ENCODE measurements at places on chromosomes 7 and 10.
A peak's percentile ranks its signal among the peaks of the same experiment; 100 is the strongest.

- DNase-seq = no peak
Measured at GRCh38 chr7:1550005-1550845, 5.8 kb downstream of the TMEM184A start.

GRCh38 chr7:70574314-70574834, 557.6 kb upstream of the GALNT17 start:
- no peak for DNase-seq

DNA sequence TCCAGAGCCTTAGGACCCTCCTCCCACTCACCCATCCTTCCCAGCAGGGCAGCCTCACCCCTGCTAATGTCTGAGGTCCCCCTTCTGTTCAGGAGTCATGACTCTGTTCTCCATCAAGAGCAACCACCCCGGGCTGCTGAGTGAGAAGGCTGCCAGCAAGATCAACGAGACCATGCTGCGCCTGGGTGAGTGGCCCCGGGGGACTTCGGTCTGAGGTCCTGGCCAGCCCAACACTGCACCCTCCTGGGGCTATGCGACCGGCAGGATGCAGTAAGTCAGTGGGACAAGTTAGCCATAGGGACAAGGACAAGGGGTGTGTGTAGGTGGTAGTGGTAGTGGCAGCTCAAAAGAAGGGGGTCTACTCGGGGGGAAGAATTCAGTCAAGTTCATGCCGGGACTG, 16.2 kb upstream of the AHCYL2 start:
- no peak for DNase-seq

DNA sequence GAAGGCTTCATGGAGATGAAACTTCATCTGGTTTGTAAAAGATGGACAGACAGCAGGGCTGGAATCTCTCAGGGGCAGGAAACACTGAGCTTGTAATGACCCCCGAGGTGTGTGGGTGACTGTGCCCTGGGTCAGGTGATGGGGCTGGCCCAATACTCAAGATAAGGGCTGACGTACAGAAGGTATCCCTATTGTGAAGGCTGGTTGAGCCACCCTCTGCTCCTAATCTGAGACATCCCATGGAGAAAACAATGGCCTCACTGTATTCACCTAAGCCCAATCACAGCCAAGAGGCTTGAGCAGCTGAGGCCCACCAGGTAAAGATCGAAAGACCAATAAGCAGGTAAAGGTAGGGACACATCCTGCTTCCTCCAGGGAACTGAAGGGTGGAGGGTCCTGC, 34.8 kb upstream of the NUB1 start:
- DNase-seq = no peak

GRCh38 chr10:62424026-62424425, 49.9 kb downstream of the ZNF365 start:
- DNase-seq = no peak

- no peak for DNase-seq
Measured at GRCh38 chr7:88759230-88760135, at the start of gene ZNF804B. ZNF804B (plus strand) TSS chr7:88759700; CDS start chr7:88759977, 277 bp downstream.

DNA sequence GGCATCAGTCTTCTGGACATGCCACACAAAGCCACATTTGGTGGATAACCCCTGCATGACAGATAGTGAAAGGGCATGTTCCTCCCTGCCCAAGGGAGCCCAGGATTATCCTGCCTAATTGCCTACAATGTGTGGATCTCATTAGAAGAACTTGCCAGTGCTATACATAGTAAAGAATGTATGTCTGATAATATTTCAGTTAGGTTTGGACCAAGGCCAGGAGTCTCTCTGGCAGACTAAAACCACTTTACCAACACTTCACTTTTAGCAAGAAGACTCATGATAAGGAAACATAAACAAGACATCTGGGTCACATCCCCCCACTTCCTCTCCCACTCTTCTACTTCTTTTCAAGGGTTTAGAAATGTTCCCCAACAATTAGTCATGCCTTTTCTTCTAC, 196.7 kb downstream of the MTERF1 start:
- DNase-seq = no peak

DNA sequence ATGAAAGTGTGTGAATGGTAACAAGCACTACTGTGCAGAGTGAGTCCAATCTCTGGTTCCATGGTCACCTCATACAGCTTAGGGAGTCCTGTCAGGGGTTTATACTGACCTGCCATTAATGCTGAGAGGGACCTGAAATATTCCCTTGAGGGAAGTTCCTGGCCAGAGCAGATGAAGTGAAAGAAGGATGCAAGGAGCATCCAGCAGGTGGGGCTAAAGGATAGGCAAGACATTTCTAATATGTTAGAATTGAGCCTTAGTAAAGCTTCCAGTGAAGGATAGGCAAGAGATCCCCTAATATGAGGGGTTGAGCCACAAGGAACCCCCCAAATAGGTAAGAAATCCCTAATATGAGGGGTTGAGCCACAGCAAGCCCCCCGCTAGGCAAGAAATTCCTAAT, 25.5 kb upstream of the FAM221A start:
- no peak for DNase-seq

DNA sequence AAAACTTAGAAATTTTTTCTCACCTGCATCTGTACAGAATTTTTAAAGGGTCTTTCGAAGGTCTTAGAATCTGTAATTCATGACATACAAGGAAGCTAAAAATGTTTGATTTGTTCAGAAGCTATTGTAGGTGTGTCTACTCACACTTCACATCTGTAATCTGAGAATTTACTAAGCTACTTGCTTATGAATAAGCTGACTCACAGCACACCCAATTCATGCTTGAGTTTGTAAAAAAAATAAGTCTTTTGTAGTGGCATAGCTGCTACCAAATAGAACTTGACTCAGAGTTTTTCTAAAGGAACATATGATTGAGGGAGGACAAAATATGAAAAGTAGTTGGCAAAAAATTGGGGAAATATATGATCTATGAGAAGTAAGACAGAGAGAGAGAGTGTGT, 12.7 kb upstream of the AGR2 start:
- no peak for DNase-seq

DNA sequence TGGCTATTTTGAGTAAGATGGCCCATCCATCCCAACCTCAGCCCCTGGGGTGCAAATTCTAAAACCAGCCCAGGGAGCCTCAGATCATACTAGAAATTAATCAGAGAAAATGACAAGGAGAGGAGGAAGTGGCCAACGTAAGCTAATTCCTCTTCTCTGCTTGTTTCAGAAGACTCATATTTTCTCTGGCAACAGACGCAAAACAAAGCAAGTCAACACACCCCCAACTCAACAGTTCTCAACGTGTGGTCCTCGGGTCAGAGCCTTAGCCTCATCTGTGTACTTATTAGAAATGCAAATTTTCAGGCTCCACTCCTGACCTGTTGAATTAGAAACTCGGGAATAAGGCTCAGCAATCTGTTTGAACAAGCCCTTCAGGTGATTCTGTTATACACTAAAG, 413.9 kb upstream of the AUTS2 start:
- DNase-seq = no peak

- DNase-seq = peak; percentile 1
Measured at GRCh38 chr7:47179812-47180515, 401.9 kb downstream of the TNS3 start.

DNA sequence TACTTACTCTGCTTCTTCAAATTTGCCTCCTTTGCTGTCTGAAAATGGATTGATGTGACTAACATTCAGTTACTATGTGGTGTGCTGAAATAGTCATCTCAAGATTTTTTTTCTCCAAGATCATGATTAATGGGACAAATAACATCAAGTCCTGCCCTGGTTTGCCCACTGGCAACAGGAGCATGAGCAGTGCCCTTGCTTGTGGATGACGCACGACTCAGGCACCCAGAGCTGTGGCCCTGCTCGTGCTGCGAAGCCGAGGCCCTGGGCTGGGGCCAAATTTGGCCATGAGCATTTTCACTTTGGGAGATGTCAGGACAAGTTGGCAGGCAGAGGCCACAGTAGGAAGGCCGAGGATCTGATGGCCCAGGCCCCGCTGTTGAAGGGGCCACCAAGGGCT, 239.8 kb upstream of the IGFBP3 start:
- DNase-seq = no peak

GRCh38 chr10:24556750-24557742, 166.6 kb downstream of the ARHGAP21 start:
- DNase-seq = no peak

GRCh38 chr7:70926666-70927065, 205.3 kb upstream of the GALNT17 start:
- no peak for DNase-seq

- no peak for DNase-seq
Measured at GRCh38 chr10:124671486-124672075, 72.6 kb downstream of the FAM53B start.

DNA sequence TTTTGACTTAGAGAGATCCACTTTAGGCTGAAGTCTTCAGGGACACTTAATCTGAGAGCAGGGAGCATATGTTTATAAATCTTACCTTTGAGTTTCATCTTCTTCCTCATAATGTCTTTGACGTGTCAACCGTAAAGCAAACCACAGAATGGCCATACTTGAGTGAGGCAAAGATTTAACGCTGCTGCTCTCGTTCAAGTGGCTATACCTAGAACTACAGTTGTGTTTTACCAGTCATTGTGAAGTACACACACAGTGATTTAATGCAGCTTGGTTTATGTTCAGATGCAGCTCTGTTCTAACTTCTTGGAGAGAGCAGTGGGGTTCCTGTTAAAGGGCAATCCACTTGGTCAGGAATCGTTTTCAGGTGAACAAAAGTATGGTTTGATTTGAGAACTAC, 39.9 kb upstream of the GOT1 start:
- DNase-seq = no peak

GRCh38 chr7:57179776-57180415, 47.7 kb upstream of the ZNF479 start:
- DNase-seq = no peak

DNA sequence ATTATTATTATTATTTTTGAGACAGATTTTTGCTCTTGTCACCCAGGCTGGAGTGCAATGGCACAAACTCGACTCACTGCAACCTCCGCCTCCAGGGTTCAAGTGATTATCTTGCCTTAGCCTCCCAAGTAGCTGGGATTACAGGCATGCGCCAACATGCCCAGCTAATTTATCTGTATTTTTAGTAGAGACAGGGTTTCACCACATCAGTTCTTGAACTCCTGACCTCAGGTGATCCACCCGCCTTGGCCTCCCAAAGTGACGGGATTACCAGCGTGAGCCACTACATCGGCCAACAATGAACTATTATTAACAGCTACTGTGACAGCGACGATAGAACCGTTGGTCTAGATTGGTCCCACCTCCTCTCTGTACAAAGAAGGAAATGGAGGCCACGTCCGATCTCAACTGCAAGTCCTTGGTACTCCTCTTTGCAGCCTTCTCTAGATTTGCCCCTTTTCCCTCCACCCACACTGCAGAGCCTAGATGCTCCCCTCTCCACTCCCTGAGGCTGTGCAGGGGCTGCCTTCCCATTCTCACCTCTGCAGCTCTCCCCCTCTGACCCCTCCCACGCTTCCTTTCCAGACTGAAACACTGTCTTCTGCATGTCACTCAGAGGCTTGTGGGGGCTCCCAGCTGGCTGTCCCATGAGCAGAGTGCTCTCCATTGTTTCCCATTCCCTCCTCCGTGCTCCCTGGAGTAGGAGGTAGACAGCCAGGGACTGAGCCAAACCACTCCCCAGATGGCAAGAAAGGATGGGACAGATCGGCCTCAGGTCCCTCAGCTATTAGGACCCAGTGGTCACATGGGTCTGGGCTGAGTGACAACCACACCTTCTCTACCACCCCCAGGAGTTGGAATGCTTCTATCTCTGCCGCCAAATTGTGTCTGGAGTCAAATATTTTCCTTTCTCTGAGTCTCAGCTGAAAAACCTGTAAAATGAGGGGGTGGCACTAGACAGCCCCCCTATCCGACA, 2.3 kb downstream of the LOXL4 start:
- DNase-seq = no peak

- DNase-seq = no peak
Measured at GRCh38 chr7:158861004-158861787, 4.8 kb downstream of the DYNC2I1 start.

- no peak for DNase-seq
Measured at GRCh38 chr7:25636168-25636567, 407.9 kb upstream of the NPVF start.

GRCh38 chr7:27245798-27246691, 3.4 kb downstream of the EVX1 start:
- no peak for DNase-seq

DNA sequence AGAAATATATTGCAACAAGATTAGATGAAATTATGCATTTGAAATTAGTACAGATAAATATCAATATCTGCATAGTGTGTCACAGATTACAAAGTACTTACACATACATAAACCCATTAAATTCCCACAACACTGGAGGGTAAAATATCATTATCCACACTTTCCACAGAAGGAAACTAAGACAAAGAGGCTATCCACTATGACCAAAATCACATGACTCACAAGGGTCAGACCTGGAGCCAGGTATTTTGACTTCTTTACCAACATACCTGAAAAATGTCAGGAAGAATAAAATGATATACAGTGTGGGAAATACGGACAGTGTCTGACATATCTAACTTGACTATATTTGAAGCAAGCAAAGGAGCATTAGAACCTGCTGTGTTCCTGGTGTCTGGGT, 34.1 kb downstream of the HYCC1 start:
- DNase-seq = no peak

DNA sequence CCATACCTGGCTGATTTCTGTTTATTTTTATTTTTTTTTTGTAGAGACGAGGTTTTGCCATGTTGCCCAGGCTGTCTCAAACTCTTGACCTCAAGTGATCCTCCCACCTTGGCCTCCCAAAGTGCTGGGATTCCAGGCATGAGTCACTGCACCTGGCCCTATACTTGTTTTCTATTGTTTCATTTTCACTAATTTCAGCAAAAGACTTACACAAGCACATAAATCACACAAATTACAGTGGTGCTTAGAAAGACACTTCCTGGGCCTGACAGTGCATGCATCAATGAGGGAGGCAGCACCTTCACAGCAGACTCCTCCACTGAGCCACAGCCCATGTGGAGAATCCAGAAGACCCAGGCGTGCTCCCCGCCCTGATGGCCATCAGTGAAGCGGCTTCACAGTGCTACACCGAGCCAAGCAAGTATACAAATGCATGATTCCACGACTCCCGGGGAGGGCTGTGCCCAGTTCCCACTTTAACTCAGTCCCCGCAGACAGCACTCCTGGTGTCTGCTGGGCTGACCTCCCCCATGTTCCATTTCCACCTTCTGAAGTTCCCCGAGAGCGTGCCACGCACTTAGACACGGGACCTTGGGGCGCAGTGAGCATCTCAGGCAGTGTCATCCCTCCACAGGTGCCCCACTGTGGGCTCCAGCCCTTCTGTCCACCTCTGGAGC, 20.6 kb downstream of the PITRM1 start:
- DNase-seq = no peak

DNA sequence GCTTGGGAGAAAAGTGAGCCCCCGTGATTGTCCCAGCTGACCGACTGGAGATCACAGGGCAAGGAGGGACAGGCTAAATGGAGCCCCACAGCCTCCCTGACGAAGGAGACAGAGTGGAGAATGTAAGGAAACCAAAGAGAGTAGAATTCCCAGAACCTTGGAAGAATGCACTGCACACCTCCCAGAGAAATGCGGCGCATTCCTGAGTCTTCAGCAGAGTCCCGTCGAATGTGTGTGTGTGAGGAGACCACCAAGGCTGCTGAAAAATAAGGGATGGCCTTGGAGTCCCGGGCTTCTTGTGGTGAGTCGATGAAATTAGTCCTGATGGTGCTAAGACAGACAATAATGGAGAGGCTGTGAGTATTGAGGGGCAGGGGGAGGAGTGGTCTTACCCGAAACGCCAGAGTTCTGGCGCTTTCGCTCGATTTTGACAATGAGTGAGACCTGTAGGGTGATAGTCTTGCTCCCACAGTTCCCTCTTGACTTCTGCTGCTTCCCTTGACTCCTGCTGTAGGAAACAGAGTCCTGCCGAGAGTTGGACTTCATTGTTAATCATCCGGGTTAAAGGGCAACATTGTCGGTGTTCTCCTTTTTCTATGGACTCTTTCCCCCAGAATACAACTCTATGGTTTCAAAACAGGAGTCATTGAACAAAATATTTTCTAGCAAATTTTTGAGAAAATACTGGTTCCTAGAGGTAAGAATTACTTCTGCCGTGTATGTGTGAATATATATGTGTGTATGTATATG, 103.2 kb downstream of the CNNM2 start:
- no peak for DNase-seq

All from activated T-cell treated with anti-CD3 and anti-CD28 coated beads for 48 hours (primary cell).